ENCODE measurements at places on chromosomes 4 and X.

DNA sequence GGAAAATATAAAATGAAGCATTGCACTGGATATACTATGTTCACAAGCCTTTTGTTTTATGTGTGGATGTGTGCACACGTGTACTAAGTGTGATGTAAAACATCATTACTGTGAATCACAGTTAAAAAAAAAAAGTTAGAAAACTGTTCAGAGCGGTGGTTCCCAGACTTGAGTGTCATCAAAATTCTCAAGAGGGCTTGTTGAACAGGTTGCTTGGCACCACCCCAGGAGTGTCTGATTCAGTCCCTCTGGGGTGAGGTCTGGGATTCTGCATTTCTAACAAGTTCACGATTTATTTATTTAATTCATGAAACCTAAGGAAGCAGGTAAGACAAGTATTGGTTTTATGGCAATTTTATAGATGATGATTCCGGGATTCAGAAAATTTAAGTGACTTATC is 1.8 kb downstream of the CENPU start:
- no peak for DNase-seq

DNA sequence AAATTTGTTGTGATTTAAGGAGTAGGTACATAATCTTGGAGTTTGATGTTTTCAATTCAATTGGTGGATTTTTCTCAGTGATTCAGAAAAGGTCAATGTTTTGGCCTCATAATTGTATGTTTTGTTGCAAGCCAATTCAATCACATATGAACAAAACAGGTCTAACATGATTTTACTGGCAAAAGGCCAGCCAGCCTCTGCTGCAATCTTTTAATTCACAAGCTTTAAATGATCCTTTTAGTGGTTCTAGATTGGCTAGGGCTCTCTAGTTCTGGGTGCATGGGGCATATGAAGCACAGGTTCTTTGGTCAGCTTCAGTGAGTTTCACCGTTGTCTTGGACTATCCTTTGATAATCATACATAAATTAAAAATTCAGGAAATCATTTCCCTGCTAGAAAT is 19.2 kb upstream of the SLC6A14 start:
- no peak for DNase-seq

DNA sequence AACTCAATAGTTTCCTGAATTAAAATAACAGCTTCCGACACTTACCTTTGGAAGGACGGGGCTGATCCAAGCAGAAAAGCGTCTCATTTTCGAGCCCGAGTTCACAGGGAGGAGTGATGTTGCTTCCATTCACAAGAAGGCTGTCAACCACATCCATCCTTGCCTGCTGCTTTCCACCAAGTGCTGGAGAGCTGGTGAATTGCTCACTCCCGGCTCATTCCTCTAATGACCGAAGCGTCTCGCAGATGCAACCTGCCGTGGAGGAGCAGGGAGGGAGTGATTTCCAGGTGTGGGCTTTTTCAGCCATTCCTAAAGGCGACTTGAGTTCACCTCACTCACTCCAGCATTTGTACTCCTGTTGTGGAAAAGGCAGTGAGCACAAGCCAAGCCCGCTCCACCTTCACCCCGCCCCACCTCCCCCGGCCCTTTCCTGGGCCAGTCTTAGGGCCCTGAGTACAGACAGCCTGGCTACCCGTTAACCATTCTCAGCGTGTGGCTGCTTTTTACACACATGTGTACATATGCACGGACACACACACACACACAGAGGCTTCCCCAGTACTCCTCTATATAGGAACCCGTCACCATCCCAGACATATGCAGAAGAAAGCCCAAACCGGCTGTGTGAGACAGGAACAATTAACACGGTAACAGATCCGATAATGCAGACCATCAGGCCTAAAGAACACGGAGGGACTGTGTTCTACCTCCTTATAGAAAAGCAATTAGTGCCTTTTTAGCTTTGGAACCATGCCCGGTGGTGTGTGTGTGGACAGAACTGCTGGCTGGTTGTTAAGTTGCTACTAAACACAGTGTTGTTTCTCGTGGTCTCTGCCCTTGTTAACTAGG is at the start of gene CCKAR:
TSS of gene CCKAR (minus strand) at position 374 of the 849 bp plus-strand sequence. CDS start at position 157, 217 bp downstream.
- no peak for DNase-seq

DNA sequence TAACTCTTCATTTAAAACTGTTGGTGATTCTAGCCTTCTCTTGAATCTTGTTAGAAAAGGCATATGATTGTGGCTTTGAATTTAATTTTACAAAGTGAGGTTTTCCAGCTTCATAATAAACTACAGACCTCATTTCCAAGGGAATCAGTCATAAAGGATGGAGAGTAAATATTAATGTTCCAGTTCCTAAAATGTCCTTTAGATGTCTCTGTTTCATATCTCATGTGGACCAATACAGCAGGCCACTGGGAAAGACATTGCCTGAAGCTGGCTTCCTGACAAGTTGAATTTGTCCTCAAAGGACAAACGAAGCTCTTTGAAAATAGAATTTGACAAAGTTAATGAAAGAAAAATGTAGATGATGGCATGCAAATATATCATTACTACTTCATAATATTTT is 125.4 kb downstream of the ZNF330 start:
- no peak for DNase-seq

GRCh38 chr4:166228112-166228511 is 355.1 kb downstream of the TLL1 start:
- no peak for DNase-seq

DNA sequence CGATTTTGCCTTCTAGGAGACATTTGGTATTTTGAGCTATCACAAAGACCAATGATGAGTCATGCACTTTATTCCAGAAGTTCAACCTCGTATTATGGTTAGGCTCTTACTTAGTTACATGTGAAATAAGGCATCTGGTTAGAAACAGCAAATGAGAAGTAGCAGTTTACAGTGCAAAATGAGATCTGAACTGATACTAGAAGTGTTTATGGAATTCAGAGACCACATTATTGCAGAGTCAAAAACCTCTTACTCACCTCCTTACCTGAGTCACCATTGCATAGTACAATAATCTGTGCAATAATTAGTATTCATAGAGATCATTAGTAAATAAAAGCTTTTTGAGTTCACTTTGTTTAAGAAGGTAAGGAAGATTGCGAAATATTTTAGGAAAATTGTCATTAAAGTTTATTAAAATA is 38.7 kb downstream of the SEC24B start:
- DNase-seq = no peak

DNA sequence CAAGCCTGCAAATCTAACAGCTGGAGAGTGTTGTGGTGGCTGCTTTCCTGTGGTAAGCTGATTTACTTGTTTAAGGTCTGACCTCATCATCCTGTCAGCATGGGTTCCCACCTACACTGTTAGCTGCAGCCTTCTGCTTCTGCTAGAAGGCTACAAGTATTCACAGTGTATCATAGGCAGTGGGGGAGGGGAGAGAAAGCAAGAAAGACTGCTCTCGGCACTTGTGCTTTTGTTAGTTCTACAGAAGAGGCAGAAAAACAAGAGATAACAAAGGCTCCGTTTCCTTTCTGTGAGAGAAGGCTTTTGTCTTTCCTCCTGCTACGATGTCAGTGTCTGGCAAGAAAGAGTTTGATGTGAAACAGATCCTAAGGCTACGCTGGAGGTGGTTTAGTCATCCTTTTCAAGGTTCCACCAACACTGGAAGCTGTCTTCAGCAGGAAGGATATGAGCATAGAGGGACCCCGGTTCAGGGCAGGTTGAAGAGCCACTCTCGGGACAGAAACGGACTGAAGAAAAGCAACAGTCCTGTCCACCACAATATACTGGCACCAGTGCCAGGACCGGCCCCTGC is at the start of gene KLHL4:
TSS of gene KLHL4 (plus strand) at position 232 of the 571 bp plus-strand sequence. CDS start at position 324, 92 bp downstream.
- no peak for DNase-seq

GRCh38 chr4:73452953-73453700 is 17.1 kb downstream of the AFP start:
- no peak for DNase-seq

- DNase-seq = no peak
These were observed 6.1 kb downstream of the GPR82 start for GRCh38 chrX:41730081-41730480.

DNA sequence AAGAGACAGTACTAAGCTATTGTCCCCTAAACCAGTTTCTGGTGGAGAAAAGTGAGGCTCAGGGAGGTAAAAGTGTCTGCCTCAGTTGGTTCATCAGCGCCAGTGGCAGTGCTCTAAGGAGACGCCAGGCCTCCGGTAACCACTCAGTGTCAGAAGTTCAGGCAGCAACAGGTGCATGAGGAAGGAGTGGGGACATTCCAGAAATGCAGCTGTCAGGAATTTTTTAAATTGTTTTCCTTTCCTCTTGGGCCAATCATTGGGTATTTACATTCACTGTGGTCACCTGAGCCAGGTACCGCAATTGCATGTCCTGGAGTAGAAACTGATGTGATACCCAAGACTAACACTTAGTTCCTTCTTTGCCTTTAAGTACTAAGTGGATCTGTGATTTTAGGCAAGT is 40.2 kb upstream of the HS3ST1 start:
- no peak for DNase-seq

DNA sequence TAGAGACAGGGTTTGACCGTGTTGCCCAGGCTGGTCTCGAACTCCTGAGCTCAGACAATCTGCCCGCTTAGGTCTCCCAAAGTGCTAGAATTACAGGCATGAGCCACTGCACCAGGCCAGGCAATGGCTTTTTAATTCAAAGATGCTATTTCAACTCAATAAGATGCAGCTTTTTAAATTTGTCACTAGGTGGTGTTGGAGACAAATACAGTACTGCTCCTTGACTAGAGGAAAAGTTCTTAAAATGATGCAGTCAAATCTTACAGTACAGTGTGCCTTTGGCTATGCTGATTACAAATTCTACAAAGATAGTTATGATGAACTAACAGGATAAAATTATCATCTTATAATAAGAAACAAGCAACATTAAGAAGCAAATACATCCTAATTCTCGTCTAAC is 441.1 kb downstream of the KCNIP4 start:
- DNase-seq = no peak

DNA sequence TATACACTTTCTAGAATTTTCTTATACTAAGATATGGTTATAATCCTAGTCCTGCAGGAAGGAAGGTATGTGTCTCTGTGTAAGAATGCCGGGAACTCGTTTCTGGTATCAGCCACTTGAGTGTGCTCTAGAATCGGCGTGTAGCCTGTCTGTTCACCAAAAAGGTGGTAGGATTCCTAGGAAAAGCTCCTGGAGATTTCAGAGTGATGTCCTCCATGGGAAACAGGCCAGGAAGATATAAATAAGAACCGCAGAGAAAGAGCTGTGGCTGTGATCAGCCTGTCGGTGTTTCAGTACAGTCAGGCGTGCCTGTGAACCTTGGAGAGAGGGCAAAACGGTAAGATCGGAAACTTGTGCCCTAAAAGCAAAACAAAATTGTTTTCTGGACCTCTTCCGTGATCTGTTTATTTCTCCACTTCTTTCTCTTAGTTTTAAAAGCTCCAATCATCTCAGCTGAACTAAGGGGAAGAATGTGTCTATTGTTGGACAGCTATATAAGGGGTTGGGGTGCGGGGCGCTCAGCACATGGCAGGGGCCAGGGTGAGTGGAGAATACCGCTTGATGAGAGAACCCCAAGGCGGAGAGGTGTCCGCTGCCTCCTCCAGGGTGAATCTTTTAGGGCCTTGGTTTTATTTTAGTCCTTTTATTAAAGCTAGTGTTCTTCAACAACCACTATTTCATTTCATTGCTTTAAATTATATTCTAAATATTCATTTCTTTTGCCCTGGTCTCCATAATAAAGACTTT is 303.8 kb upstream of the TENM3 start:
- no peak for DNase-seq

DNA sequence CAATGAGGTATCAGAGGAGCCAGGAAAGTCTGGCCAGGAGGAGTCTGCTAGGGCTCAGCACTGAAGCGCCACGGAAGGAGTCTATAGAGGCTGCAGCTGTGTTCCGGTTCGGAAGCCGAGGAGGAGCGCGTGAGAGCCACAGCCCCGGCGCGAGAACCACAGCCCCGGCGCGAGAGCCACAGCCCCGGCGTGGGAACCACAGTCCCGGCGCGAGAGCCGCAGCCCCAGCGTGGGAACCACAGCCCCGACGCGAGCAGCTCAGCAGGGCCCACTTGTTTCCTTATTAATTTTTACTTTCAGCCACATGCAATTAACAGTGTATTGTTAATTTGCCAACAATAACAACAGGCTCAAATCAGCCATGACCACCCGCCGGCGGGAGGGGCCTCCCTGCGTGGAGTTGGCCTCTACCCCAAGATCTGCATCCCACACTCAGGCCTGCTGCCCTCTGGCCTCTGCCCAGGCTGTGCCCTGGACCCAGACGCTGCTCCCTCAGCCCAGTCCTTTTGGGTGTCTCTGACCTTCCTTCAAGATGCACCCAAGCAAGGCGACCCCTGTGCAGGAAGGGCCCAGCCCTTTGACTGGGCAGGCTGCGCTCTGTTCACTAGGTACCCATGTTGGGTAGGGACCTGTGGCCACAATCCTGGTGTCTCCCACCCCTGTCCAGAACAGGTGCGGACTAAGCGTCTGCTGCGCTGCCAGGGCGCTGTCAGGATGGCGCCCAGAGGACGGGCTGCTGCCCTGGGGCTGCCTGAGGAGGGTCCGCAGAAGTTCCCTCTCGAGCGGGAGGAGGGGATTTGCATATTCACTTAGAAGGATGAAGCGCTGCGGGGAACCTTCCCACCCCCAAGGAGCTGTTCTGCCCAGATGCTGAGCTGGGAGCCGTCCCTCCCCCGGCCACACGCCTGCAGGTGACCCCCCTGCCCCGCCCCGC is 113.8 kb downstream of the ADRA2C start:
- DNase-seq = no peak

DNA sequence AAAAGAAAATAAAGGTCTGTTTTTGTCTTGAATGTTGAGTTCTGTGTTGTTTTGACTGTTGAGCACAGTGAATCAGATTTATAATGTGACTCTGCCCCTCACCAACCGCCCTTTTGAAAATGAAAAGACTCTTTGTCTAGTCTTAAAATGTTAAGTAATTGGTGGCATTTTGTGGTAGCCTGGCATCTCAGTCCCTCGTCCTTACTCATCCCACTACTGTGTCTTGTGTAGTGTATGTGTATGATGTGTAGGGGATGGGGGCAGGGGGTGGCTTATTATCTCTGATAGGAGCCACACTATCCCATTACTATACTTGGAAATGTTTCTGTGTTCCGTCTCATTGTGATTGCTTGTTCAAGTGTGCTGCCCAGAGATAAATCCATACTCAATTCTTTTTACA is 12.2 kb downstream of the KLHL34 start:
- no peak for DNase-seq

- no peak for DNase-seq
These were observed 33.7 kb upstream of the PTPN13 start for GRCh38 chr4:86560447-86560846.

- no peak for DNase-seq
These were observed 150.2 kb upstream of the HAND2 start for GRCh38 chr4:173680278-173680677.
